Urothelium cell line (cell line): ENCODE measurements at places on chromosomes 7 and 10.

DNA sequence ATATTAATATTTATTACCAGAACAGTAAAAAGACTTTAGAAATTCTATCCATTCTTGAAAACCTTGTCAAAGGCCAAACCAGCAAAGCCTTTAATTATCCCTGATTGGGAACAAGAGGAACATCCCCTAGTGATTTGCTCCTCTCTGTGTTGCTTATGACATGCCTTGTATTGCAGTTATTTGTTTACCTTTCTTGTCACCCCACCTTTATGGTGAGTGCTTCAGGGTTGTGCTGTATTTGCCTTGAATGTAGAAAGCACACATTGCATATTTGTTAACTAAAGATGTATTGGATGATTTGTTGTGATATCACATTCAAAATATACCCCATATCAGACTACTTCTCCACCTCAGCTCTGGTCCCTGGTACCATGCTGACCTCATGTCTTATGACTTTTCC lies 23.5 kb upstream of the TECTB start:
- DNase-seq, result no peak

DNA sequence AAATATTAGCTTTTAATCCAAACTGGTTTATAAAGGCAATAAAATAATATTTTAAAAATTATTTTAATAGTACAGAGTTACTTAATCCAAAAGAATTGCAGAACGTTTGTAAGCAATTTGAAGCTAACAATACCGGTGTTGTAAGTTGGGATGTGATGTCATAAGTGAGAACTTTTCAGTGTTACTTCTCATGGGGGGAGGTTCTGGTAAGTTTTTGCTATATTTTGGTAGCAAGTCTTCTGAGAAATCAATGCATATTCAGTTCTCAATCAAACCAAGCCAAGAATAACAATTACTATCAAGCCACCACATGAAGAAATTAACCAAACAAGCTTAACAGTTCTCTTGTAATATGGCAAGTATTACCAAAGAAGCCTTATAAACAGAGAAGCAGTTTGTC lies 147.1 kb upstream of the ASAH2 start:
- no peak for DNase-seq

GRCh38 chr7:117155694-117156093 lies 167.2 kb downstream of the WNT2 start:
- no peak for DNase-seq

DNA sequence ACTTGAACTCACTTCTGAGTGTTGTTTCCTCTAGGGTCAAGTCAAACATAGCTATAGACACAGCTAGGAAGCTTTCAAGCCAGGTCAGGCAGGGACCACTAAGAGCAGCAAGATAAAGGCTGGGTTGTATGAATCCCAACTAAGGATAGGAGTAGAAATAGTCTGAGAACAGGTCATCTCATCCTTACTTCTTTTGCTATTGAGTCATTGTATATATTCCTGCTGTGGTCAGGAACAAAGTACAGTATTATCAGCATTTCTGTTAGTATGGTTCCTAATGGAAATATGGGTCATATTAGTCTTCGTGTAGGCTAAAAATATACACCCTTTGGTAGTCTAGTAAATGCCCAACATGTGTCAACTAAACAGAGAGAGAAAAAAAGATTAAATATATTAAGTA lies 145.3 kb downstream of the BTAF1 start:
- DNase-seq, result no peak

- peak; percentile 58 for DNase-seq
Measured at GRCh38 chr7:66050990-66051448, 24.6 kb upstream of the ASL start.

DNA sequence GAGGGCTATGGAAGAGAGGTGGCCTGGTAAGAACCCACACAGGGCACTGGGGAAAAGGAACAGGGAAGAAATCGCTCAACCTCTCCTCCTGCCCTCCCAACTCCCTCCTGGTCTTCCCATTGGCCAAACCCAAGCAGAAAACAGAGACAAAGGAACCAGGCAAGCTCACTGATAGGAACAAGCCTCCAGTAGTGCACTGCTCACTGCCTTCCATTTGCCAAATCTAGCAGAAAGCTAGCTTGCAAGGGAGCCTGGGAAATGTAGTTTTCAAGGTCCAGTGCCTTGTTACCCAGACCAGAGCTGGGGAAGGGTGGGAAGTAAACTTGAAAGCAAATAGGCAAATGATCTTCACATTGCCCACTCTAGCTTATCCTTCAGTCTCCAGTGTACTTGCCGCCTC lies 556.1 kb upstream of the AUTS2 start:
- no peak for DNase-seq

- DNase-seq, result no peak
Measured at GRCh38 chr7:140752533-140752932, 56.0 kb downstream of the NDUFB2 start.

- DNase-seq, result peak; percentile 49
Measured at GRCh38 chr7:142459551-142459963, 201.7 kb upstream of the PRSS58 start.

DNA sequence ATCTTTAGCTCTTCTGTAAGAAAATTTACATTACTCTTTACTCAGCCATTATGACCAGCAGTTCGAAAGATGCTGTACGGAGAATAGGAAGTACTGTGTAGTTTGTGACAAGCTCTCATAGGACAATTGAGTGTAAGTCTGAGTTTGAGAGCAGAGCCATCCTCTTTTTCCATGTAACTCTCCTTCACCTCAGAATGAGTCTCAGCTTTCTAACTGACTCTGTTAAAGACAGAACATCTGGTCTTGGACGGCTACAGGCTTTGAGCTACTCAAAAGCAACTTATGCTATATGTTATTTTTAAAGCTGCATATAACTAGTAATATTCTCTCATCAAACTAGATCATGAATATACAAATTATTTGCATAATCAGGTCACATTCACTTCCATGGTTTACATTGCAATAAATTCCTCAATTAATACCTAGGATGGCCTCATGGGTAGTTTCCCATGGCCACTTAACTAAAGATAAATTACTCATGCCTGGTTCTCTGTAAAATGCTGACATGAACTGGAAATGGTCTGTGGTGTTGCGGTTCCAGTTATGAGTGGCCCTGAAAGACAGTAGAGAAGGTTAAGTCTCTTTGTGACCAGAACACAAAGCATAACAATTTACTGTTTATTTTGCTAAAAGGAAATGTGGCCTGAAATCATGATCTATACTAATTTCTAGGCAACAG lies 358.7 kb downstream of the PHF14 start:
- no peak for DNase-seq

- DNase-seq, result peak; percentile 61
Measured at GRCh38 chr10:18501198-18501597, 150.2 kb downstream of the NSUN6 start.

DNA sequence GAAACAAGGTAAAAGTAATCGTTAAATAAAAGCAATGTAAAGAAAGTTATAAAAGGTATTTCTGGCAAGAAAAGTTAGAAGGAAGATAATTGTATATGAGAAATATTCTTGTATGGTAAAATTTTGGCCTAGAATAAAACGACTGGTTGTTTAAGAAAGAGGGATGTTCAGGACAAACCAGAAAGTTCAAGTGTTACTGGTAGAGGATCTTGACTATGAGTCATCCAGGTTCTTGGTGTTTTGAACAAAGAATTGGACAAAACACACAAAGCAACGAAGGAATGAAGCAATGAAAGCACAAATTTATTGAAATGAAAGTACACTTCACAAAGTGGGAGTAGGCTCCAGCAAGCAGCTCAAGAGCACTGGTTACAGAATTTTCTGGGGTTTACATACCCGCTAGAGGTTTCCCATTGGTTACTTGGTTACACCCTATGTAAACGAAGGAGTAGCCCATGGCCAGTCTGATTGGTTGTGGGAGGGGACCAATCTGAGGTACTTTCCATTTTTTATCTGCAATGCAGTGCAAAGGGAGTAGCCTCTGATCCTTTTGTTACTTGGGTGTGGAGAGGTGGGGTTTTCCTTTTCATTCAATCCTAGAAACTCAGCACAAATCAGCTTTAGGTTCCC lies 22.4 kb upstream of the GARS1 start:
- DNase-seq, result no peak

- no peak for DNase-seq
Measured at GRCh38 chr7:130468612-130469011, 23.3 kb upstream of the MEST start.

- DNase-seq, result no peak
Measured at GRCh38 chr10:53843736-53844362, 957.2 kb downstream of the PCDH15 start.

DNA sequence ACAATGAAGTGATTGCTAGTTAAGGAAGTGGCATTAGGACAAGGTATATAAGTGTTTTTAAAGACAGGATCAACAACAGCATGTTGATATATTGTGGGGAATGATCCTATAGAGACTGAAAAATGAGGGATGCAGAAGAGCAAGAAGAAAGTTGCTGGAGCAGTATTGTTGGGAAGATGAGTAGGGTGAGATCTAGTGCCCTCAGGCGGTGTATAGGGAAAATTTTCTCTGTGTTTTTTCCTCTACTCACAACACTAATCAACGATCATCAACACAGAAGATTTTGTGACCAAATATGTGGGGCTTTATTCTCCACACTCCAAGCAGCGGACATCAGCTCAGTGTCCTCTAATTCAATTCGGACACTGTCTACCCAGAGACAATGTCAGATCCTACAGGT lies 9.6 kb upstream of the PTTG1IP2 start:
- peak; percentile 41 for DNase-seq

DNA sequence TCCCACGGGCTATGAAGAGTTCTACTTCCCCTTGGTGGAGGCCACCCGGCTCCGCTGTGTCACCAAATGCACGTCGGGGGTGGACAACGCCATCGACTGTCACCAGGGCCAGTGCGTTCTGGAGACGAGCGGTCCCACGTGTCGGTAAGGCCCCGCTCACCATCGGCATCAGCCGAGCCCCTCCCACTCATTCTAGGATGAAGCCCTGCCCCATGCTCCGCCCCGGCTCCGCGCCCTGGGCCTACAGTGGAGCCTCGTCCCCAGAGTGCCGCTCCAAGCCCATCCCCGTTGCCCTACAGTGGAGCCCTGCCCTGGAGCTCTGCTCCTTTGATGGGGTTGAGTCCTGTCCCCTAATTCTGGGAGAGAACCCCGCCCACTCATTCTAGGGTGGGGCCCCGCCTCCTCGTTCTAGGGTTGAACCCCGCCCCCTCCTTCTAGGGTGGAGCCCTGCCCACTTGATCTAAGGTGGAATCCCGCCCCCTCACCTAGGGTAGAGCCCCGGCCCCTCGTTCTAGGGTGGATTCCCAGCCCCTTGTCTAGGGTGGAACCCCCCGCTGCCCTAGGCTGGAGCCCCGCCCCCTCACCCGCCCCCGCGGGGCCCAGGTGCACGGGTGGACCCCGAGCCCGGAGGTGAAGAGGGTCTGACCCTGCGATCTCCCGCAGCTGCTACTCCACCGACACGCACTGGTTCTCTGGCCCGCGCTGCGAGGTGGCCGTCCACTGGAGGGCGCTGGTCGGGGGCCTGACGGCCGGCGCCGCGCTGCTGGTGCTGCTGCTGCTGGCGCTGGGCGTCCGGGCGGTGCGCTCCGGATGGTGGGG lies 3.4 kb upstream of the MUC12 start:
- peak; percentile 100 for DNase-seq

DNA sequence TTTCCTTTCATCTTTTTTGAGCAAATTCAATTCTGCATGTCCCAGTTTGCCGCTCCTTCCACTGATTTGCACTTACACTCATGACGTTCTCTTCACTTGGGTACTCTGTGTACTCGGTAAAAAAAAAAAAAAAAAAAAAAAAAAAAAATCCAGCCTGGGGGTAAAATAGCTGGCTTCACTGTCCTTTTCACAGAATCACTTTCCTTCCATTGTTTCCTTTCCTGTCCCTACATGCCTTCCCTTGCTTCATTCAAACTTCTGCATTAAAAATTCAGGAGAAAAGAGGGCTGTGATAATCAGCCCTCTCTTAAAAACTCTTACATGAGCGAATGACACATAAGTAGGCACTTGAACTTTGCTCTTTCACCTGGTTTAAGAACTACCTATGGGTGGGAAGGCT lies 8.7 kb downstream of the ANKRD1 start:
- no peak for DNase-seq

- DNase-seq, result no peak
Measured at GRCh38 chr7:50631639-50632038, 66.4 kb upstream of the DDC start.

GRCh38 chr7:106371629-106372028 lies 86.8 kb upstream of the NAMPT start:
- no peak for DNase-seq

- DNase-seq, result no peak
Measured at GRCh38 chr7:70751895-70752294, 380.0 kb upstream of the GALNT17 start.

DNA sequence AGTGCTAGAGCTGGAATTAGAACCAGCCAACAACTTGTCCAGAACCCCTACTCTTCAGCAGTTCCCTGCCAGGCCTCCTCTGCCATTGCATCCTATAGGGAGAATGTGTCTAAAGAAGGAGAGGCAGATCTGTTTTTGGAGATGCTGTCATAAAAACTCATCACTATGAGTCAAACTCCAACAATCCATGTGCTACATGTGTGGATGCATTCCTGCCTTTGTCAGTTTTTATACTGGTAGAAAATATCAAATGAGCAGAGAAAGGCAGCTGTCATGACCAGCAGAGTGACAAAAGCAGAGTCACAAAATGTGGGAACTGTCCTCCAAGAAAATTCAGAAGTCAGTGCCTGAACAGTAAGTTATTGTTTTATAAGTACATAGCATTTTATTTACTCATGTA lies 93.0 kb downstream of the ABLIM1 start:
- no peak for DNase-seq

DNA sequence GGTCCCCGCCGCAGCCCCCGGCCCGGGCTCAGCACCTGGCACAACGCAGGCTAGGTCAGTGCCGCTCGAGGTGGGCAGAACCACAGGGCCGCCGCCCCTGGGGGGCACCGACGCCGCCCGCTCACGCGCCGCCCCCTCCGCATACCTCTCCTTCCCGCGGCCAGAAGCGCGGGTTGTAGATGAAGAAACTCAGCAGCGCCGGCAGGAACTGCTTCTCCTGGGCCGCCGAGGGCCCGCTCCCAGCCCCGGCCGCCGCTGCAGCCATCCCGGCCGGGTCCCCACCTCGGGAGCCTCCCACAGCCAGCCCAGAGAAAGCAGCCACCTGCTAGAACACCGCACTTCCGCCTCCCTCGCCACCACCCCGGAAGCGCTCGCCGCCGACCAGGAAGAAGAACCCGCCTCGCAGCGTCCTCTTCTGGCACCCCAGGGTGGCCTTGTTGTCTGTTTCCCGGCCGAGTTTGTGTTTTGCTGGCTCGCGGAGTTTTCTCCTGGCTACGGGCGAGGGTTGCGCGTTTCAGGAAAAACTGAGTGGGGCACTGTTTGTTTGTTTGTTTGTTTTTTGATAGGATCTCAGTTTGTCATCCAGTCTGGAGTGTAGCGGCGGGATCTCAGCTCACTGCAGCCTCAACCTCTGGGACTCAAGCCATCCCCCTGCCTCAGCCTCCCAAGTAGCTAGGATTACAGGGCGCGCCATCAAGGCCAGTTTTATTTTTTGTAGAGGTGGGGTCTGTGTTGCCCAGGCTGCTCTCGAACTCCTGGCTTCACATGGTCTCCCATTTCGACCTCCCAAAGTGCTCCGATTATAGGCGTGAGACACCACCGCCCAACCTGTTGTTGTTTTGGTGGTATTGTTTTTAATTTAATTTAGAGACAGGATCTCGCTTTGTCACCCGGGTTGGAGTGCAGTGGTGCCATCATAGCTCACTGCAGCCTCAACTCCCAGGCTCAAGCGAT lies 17.7 kb downstream of the OCM2 start:
- DNase-seq, result peak; percentile 96

GRCh38 chr10:12605580-12606405 lies 256.4 kb downstream of the CAMK1D start:
- peak; percentile 27 for DNase-seq

- DNase-seq, result no peak
Measured at GRCh38 chr10:65845916-65846315, 1079.9 kb upstream of the LRRTM3 start.
